GM23248 (cell line): ENCODE measurements at places on chromosomes 1 and 21. TPM values are rescaled to one million over a fixed set of nuclear protein-coding genes. Genes with fewer than 3 reads are reported as not detected.

Gene PKLR
- 0.08 TPM in 1 of 2 replicates, not detected in the other for polyA plus RNA-seq

Gene SETD4
- polyA plus RNA-seq = 12.5 and 12.7 TPM in 2 replicates

Gene AHCTF1
- 6.1 and 7.6 TPM in 2 replicates for polyA plus RNA-seq

Gene OLFM3
- polyA plus RNA-seq = not detected in 2 replicates

Gene CACHD1
- 1.4 and 1.9 TPM in 2 replicates for polyA plus RNA-seq

Gene RAB25
- polyA plus RNA-seq = not detected in 2 replicates

Gene PGLYRP3
- not detected in 2 replicates for polyA plus RNA-seq

Gene LCE6A
- polyA plus RNA-seq = not detected in 2 replicates

Gene FTCD
- not detected in 2 replicates for polyA plus RNA-seq

Gene VASH2
- polyA plus RNA-seq = 0.06 and 0.19 TPM in 2 replicates

Gene LINGO4
- polyA plus RNA-seq = not detected in 2 replicates

Gene DMBX1
- polyA plus RNA-seq = not detected in 2 replicates

Gene WDR64
- polyA plus RNA-seq = not detected in 2 replicates

Gene CD101
- polyA plus RNA-seq = not detected in 2 replicates

Gene GSTM1
- not detected in 2 replicates for polyA plus RNA-seq

Gene CFHR4
- not detected in 2 replicates for polyA plus RNA-seq

Gene TPTE
- polyA plus RNA-seq = not detected in 2 replicates

Gene SFT2D2
- 54.4 and 54.9 TPM in 2 replicates for polyA plus RNA-seq

Gene RPE65
- polyA plus RNA-seq = not detected in 2 replicates

Gene SASS6
- 1.6 and 2.4 TPM in 2 replicates for polyA plus RNA-seq

Gene MPL
- not detected in 2 replicates for polyA plus RNA-seq

Gene SPOCD1
- polyA plus RNA-seq = 27.8 and 27.9 TPM in 2 replicates

Gene DCST1
- not detected in 2 replicates for polyA plus RNA-seq

Gene GJA5
- polyA plus RNA-seq = 1.8 and 1.9 TPM in 2 replicates

Gene SOX13
- 3.0 and 3.1 TPM in 2 replicates for polyA plus RNA-seq

Gene RORC
- not detected in 2 replicates for polyA plus RNA-seq
